HS-5 (cell line): ENCODE measurements at places on chromosomes 1 and 21.

- DNase-seq = no peak
These were observed 11.8 kb downstream of the OLIG2 start for GRCh38 chr21:33037501-33037900.

- DNase-seq = no peak
These were observed 2.1 kb upstream of the PRRX1 start for GRCh38 chr1:170661646-170662411.

GRCh38 chr1:89922911-89923310 lies 72.0 kb upstream of the ZNF326 start:
- no peak for DNase-seq

DNA sequence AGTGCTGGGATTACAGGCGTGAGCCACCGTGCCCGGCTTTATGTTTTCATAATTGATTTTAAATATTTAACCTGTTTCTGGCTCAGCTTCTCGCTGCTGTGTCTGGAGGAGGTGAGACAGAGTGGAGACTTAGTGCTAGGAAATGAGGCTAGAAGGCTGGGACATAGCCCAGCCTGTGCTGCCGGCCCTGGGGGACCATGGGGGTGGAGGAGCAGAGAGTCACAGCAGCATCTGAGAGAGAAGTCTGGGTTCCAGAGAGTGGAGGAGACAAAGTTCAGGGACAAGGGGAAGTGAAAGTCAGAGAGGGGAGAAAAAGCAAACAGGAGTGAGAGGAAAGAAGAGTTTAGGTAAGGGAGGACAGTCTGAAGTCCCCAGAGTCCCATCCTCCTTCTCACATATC lies 71.9 kb downstream of the LHX9 start:
- DNase-seq = no peak

DNA sequence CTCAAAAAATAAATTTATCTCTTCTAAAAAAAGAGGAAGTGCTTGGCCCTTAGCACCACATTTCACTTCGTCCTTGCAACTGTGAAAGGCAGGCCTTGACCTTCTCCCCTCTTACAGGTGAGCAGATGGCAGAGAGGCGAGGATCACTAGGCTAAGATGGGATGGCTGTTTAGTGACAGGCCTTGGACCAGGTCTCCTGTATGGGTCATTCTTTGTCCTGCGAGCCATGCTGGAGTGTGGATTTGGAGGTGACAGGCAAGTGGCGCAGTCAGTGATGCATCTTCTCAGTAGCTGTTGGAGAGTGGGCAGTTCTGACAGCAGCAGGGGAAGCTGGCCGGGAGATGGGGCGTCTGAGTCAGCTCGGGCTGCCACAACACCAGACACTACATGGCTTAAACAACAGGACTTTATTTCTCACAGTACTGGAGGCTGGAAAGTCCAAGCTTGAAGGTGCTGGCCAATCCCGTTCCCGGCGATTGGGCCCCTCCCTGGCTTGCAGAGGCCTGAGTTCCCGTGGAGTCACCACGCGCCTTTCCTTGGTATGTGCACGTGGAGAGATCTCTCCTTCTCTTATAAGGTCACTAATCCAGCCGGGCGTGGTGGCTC lies 16.5 kb downstream of the SLC27A3 start:
- DNase-seq = no peak
